ENCODE measurements at places on chromosomes 5 and 9. TPM values are rescaled to one million over a fixed set of nuclear protein-coding genes. Genes with fewer than 3 reads are reported as not detected.

Gene CDX1
- total RNA-seq: 3.2 TPM

DNA sequence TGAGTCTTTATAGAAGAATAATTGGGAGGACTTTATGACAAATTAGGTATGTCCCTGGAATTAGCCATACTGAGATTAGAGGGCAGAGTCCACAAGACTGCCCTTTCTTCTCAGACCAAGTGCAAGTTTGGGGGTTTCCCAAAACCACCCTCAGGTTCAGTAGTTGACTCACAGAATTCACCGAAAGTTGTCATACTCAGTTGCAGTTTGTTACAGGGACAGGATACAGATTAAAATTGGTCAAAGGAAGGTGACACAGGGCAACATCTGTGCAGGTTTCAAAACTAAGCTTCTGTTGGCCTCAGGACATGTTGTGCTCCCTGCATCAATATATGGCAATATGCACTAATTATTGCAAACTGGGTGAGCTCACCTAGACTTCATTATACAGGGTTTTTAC is 3.8 kb downstream of the RANBP17 start:
- no peak for DNase-seq

DNA sequence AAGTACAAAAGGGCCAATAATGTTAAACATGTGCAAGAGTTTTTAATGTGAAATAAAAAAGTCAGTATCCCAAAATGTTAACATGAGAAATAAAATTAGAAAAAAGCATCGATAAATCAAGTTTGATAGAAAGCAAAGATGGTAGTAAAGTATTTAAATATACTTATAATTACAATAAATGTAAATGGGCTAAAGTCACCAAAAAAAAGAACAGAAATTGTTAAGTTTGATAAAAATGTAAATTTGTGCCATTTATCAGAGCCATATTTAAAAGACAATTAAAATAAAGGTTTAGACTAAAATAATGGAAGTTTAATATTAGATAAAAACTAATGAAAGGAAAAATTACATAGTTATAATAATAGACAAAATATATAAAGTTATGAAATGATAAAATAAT is 500.5 kb downstream of the TMEM232 start:
- no peak for DNase-seq

GRCh38 chr9:133977421-133978201 is 14.5 kb downstream of the VAV2 start:
- no peak for DNase-seq

Gene LECT2
- total RNA-seq: not detected

Gene TYRP1
- total RNA-seq: 0.80 TPM

DNA sequence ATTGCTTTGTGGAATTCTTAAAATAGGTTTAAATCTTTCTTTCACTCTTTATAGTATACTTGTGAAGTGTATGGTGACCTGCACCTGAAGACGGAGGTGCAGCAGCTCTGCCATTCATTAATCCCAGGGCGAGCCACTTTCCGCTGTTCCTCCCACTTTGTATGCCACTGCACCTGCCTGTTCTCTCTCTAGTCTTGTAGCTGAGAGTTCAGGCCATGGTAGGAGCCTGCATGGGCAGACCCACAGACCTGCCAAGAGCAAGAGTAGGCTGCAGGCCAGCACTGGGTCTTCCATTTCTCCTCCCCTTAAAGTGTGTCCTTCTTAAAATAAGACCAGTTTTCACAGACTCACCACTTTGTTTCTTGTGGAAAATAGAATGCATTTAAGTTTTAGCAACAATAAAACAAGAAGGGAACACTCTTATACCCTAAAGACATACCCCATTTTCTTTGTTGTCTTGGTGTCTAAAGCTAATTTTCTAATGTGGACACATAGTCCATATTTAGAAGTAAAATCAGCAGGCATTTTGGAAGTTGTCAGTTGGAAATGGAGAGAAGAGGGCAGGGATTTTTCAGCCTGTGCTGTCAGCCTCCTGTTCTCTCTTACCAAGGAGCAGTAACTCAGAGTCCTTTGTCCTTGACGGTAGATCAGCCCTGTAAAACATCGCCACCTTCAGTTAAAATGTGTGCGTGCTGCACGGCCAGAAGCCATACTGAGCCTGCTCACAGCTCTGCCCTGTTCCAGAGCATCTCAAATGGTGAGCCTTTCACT is 103.2 kb downstream of the SNCAIP start:
- DNase-seq: peak; percentile 62

DNA sequence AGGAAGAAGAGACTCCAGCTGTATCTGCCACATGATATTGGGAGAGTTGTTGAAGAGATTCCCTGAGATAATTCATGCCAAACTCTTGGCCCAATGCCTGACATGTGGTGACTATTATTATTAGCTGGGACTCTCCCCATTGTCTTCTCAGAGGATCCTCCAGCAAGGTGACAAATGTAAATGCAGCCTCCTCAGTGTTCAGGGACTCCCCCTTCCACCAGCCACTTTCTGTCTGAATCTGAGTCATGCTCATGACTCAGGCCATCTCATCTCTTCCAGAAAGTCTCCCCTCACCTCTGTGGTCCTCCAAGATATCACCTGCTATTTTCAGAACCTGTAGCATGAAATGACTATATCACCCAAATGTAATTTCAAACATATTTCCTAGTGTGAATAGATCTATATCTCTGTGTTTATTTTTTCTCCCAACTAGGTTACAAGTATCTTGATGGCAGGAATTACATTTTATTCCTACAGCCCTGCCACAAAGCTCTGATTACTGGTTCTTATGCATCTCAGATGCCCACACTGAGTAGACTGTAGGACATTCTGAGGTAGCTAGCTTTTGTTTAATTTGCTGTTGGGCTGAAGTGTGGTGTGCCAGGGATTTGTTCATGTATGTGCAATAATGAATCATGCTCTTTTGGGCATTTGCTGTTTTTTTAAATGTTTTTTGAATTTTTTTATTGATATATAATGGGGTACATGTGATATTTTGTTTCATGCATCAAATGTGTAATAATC is 126.6 kb upstream of the IL12B start:
- no peak for DNase-seq

DNA sequence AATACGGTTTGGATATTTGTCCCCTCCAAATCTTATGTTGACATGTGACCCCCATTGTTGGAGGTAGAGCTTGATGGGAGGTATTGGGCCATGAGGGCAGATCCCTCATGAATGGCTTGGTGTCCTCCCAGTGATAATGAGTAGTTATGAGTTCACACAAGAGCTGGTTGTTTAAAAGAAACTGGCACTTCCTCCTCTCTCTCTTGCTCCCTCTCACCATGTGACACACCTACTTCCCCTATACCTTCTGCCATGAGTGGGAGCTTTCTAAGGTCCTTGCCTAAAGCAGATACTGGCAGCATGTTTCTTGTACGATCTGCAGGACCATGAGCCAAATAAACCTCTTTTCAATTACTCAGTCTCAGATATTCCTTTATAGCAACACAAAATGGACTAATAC is 132.0 kb downstream of the PIK3R1 start:
- DNase-seq: no peak

Gene SOWAHA
- total RNA-seq: 4.1 TPM

All from prostate gland (tissue), 2 donors.